T-helper 17 cell (primary cell): ENCODE measurements at places on chromosomes 4 and X. TPM values are rescaled to one million over a fixed set of nuclear protein-coding genes. Genes with fewer than 3 reads are reported as not detected.

CT45A5 gene
- total RNA-seq, result not detected

CCDC110 gene
- not detected for total RNA-seq

HTR2C gene
- total RNA-seq, result not detected

EXOC1L gene
- not detected for total RNA-seq

- no peaks in the 10 kb centered on the region for H3K36me3 ChIP-seq
- H3K27me3 ChIP-seq, result no peaks in the 10 kb centered on the region
- no peak for DNase-seq
- H3K4me3 ChIP-seq, result no peak overlapping the region
- no peaks in the 10 kb centered on the region for H3K4me1 ChIP-seq
- no peak overlapping the region for H3K27ac ChIP-seq
Measured at GRCh38 chrX:106932492-106932923, 12.3 kb downstream of the CLDN2 start.

DNA sequence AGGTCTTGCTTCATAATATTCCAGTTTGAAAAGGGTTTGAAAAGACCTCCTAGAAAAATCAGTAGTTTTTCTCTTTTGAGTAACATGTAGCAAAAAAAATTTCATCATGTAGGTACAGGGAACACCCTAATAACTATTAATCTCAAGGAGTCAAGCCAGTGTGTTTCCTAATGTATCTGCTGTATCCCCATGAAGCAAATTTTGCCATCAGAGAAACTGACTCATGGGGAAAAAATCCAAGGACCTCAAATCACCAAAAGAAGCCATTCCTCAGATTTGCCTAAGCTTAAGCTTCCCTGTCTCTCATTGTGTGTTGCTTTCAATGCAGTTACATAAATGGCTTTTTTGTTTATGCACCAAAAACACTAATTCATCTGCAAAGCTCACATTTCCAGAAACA lies 29.7 kb downstream of the F9 start:
- no peak overlapping the region for H3K27ac ChIP-seq
- no peak for DNase-seq
- no peaks in the 10 kb centered on the region for H3K27me3 ChIP-seq
- no peaks in the 10 kb centered on the region for H3K4me1 ChIP-seq
- H3K36me3 ChIP-seq, result no peaks in the 10 kb centered on the region
- H3K4me3 ChIP-seq, result no peak overlapping the region

DNA sequence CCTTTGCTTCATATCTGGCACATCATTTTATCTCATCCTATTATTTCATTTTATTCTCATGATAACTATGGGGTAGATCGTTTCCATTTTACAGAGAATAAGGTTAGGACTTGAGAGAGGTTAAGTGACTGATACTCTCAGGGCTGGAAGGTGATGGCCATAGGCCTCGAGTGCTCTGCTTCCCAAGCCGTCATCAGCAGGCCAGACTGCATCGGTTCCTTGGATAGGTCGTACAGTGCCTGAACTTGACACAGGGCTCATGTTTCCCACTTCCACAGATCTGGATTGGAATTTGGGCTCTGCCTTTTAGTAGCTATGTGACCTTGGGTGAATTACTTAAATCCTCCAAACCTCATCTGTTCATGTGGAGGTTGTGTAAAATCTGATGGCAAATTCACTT lies 81.4 kb downstream of the TMEM131L start:
- no peak overlapping the region for H3K4me3 ChIP-seq
- no peak for DNase-seq
- H3K27me3 ChIP-seq, result no peaks in the 10 kb centered on the region
- no peak overlapping the region for H3K27ac ChIP-seq

DNA sequence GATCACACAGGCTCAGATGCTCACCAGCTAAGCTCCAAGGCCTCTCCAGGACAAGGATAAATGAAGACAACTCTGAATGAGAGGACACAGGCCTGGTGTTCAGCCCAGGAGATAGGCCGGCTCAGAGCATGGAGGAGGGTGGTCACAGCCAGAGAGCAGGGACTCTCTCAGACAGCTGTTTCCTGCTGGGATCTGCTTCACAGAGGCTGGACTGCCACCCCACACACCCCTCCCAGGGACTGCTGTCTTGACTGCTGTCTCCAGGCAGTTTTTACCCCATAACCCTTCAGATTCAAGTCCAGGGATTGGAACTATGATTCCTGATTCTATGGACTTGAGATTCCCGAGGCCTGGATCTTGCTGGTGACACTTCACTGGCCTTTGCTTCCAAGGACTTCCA lies 89.0 kb downstream of the SMIM20 start:
- H3K36me3 ChIP-seq, result no peaks in the 10 kb centered on the region
- no peak overlapping the region for H3K27ac ChIP-seq
- H3K4me3 ChIP-seq, result no peak overlapping the region
- H3K27me3 ChIP-seq, result peaks cover 21% of the 10 kb centered on the region
- H3K4me1 ChIP-seq, result no peaks in the 10 kb centered on the region

DNA sequence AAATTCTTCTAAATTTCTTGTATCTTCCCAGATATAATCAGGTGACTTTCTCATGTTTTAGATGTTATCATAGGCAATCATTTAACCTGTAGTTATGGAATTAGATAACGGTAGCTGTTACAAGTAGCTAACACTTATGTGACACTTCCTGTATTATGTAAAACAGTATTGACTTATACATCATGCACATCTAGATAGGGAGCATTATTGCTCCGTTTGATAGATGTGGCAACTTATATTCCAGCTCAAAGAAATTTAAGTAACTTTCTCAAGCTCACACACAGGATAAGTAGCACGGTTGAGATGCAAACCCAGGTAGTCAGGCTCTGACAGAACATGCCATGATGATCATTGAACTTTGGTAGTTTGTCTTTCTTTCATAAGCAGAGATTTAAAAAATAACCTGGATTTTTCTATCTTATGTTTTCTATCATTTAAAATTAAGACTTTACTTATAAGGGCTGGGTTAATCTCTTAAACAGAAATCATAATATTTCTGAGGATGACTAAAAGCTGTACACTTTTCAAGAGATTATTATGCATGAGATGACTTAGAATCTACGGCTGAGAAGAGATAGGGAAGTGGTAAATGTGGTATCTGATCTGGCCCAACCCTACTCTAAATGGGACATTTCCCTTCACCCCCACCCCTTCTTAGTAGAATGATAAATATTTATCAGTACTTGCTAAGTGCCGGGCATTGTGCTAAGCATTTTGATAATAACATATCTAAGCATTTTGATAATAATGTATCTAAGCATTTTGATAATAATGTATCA lies 69.1 kb upstream of the HPGD start:
- peak overlapping the region; percentile 41 for H3K27ac ChIP-seq
- peak overlapping the region; percentile 66 for H3K4me3 ChIP-seq
- H3K36me3 ChIP-seq, result no peaks in the 10 kb centered on the region
- no peaks in the 10 kb centered on the region for H3K27me3 ChIP-seq

DNA sequence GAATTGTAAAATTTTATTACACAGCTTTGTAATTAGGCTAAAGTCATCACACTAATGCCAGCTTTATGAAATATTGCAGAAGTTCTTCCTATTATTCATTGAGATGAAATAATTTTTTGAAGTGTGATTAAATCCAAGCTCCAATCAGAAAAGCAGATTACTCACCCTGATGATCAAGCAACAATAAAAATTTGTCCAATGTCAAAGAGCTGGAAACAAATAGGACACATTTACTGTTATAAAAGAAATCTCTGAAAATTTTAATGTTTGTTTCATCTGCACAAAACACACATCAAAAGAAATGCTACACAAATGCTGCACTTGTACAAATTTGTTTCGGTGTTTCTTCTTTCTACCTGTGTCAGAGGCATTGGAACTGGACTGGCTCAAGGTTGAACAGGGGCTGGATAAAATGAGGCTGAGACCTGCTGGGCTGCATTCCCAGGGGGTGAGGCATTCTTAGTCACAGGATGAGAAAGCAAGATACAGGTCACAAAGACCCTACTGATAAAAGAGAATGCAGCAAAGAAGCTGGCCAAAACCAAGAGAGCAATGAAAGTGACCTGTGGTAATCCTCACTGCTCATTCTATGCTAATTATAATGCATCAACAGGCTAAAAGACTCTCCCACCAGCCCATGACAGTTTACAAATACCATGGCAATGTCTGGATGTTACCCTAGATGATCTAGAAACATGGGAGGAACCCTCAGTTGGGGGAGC lies 78.3 kb downstream of the GASK1B start:
- no peak overlapping the region for H3K4me3 ChIP-seq
- H3K27ac ChIP-seq, result no peak overlapping the region
- no peak for DNase-seq
- no peaks in the 10 kb centered on the region for H3K27me3 ChIP-seq
- H3K4me1 ChIP-seq, result no peaks in the 10 kb centered on the region
- H3K36me3 ChIP-seq, result no peaks in the 10 kb centered on the region

GRCh38 chr4:116122124-116122523 lies 963.3 kb downstream of the TRAM1L1 start:
- no peaks in the 10 kb centered on the region for H3K4me1 ChIP-seq
- no peak overlapping the region for H3K27ac ChIP-seq
- H3K27me3 ChIP-seq, result no peaks in the 10 kb centered on the region
- no peak overlapping the region for H3K4me3 ChIP-seq
- DNase-seq, result no peak

- no peaks in the 10 kb centered on the region for H3K36me3 ChIP-seq
- DNase-seq, result no peak
- no peak overlapping the region for H3K27ac ChIP-seq
- peaks cover 3% of the 10 kb centered on the region for H3K4me1 ChIP-seq
- no peaks in the 10 kb centered on the region for H3K27me3 ChIP-seq
Measured at GRCh38 chrX:128464116-128464515, 411.9 kb upstream of the ACTRT1 start.

GRCh38 chr4:122005064-122005755 lies 53.4 kb upstream of the TRPC3 start:
- H3K4me3 ChIP-seq, result no peak overlapping the region
- H3K36me3 ChIP-seq, result peaks cover 4% of the 10 kb centered on the region

DNA sequence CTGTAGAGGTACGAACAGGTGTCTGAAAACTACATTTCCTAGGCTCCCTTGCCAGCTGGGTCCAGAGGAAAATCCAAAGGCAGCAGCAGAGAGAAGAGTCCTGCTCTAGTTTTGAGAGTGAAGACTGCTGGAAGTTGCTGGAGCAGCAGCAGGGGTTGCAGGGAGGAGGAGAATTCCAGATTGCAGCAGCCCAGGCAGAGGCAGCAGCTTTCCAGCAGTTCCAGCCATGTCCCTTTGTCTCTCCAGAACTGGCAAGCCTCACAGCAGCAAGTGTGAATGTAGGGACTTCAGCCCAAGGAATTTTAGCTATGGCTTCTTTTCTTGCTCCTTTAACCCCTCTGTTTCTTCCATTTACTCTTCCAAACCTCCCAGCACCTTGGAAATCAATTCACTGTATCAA lies 24.1 kb upstream of the STIM2 start:
- H3K27ac ChIP-seq, result no peak overlapping the region
- DNase-seq, result no peak
- H3K36me3 ChIP-seq, result no peaks in the 10 kb centered on the region
- peaks cover 5% of the 10 kb centered on the region for H3K4me1 ChIP-seq
- H3K27me3 ChIP-seq, result no peaks in the 10 kb centered on the region

DNA sequence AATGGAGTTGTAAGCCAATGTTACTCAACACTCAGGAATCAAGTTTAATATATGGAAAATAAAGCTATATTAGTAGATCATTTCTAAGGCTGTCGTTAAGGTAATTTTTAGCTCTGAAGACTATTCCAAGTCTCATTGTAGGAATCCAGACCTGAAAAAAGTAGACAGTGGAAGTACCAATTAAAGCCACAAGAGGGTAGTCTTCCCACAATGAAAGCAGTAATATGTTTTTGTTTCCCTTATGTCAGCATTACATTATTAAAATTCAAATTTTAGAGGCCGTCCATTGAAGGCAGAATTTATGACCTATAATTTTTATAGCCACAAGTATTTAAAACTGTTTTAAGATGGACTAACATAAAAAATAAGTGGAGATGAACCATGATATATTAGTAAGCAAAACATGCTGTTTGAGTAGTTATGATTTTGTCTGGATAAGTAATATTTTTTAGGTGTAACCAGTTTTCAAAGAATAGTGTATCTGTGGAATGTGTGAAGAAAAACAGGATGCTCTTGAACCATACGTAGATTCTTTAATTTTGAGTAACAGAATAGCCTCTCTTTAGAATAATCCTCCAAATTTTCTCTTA lies 372.6 kb upstream of the TECRL start:
- no peak overlapping the region for H3K4me3 ChIP-seq
- no peaks in the 10 kb centered on the region for H3K27me3 ChIP-seq
- no peaks in the 10 kb centered on the region for H3K36me3 ChIP-seq
- no peak for DNase-seq
- H3K4me1 ChIP-seq, result no peaks in the 10 kb centered on the region
- H3K27ac ChIP-seq, result no peak overlapping the region

GRCh38 chr4:114488301-114488982 lies 110.2 kb upstream of the UGT8 start:
- H3K4me3 ChIP-seq, result no peak overlapping the region
- no peaks in the 10 kb centered on the region for H3K36me3 ChIP-seq
- no peak overlapping the region for H3K27ac ChIP-seq
- H3K4me1 ChIP-seq, result no peaks in the 10 kb centered on the region
- DNase-seq, result no peak
